NCI-H1436 treated with DMSO at 0.1 percent for 48 hours (cell line): ENCODE measurements at places on chromosomes 6 and 20.

DNA sequence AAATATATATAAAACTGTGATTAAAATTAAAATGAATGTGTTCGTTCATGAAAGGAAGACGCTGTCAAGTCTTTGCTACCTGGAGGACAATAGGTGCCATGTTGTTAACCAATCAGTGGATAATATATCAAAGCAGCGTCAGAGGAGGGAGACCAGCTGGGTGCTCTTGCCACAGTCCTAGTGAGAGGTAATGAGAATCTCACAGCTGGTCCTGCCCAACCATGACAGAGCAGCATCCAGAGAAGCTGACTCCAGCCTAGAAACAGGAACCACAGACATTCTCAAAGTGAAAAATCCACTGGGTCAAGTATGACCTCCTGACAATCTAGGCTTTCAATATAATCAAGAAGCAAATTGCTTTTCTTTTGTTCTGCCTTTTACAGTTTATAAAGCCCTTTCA lies 94.5 kb upstream of the LRFN2 start:
- DNase-seq, result no peak

DNA sequence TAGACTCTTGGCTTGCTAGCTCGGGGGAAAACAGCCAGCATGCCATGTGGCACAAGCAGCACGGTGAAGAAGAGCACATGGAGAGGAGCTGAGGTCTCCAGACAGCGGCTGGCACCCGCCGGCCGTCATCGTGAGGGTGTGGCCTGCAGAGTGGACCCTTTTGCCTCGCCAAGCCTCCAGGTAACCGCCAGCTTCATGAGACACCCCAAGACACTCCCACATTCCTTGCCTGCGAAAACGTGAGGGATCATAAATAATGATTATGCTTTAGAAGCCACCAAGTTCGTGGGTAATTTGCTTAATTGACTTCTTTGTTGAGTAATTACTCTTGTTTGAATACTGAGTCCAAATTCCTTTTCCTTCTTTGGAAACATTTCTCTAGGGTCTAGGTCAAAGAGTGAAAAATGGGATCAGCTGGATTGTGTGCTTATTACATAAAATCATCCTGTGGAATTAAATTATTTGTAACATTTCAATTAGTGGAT lies 23.2 kb downstream of the FAM50B start:
- no peak for DNase-seq

DNA sequence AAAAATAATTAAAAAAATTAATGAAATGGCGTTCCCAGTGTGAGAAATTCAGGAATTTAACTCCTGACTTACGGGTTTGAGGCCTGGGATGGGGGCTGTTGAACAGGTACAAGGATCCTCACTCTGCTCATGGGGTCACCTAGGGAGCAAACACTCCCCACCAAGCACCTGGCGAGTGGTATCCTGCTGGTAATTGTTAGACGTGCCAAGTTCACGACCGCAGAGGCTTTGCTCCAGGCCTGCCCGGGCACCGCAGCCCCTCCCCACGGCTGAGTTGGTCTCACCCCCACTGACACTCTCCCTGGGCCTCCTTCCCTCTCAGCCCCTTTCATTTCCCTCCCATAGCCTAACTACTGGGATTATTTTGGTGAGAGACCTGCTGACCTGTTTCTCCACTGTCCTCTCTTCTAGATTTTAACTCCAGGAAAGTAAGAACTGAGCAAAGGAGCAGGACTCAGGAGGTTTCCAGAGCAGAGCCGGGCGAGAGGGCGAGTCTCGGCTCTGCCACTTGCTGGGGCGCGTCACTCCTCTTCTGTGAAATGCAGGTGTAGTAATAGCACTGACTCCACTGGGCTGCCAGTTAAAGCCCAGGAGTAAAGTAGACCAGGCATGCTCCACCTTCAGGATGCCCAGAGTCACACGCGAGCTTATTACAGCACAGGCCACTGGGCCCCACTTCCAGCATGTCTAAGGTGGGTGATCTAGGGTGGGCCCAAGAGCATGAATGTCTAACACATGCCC lies 22.8 kb downstream of the BMP7 start:
- DNase-seq, result no peak

DNA sequence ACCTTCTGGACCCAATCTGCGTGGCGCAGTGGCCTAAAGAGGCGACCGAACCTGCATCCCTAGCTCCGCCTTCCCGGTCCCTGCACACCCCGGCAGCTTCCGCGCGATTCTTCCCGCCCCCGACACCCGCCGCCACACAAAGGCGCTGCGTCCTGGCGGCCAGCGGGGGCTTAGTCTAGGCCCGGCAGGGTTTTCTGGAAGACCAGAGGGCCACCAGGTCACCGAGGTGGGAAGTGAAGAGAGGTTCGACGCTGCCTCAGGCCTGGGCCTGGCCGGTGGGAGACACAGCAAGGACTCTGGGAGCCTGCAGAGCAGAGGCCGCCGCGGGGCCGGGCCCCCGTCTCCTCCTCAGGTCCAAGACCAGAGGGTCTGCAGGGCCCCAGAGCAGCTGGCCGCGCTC lies 154.9 kb downstream of the OR2B2 start:
- no peak for DNase-seq

DNA sequence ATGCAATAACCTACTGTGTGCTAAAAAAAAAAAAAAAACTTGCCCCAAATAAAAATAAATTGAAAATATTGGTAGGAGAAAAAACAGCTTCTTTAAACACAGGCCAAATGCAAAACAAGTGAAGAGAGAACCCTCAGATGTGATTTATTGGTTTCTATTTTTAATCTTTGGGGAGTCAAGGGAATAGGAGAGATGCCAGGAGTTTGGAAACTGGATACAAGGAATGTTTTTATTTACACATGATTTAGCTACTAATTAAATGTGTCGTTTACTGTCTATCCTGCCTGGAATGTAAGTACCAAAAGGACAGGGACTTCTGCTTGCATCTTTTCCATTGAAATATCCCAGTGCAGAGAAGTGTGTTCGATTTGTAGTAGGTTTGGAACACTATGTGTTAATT lies 810.7 kb downstream of the MAFB start:
- DNase-seq, result no peak

DNA sequence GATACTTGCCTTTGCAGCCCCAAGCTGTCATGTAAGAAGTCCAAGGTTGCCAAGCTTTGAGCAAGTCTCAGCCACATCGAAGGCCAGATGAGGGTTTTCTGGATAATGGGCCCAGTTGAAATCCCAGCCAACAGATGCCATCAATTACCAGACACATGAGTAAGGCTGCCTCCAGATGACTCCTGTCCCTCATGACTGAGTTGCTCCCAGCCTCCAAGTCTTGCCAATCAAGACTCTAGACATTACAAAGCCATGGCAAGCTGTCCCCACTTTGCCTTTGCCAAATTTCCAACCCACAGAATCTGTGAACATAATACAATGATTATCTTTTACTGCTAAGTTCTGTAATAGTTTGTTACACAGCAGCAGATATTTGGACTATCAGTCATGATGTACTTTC lies 76.8 kb upstream of the ARMC2 start:
- DNase-seq, result no peak

- no peak for DNase-seq
These were observed 65.5 kb upstream of the BTN3A2 start for GRCh38 chr6:26299286-26300042.

DNA sequence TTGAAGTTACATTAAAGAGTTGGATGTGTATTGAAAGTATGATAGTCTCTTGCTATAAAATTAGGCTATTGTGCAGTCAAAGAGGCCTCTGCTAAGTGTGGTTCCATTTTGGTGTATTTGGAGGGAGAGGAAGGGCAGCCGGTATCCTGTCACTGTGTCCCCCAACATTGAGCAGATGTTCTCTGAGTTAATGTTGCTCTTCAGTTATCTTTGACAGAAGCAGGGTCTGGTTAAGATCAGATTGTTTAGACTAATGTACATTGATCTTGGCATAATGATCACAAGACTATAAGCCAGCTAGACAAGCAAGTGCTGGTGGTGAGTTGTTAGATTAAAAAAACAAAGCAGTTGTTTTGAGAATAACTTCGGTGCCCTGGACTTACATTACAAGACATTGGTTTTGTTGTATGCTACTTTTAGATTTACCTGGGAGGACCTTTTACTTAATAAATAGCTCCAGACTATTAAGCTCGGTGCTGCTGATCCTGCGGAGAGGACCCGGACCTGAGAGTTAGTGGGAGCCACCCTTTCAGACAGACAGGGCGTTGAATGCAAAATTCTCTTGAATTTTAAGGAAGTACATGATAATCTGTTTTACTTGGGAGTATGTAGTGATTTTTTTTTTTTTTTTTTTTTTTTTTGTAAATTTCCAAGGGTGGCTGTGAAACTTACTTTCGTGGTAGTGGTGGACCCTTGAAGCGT lies 97.8 kb downstream of the JARID2 start:
- no peak for DNase-seq

- no peak for DNase-seq
These were observed 598 bp downstream of the OGFR start for GRCh38 chr20:62805155-62805710.

DNA sequence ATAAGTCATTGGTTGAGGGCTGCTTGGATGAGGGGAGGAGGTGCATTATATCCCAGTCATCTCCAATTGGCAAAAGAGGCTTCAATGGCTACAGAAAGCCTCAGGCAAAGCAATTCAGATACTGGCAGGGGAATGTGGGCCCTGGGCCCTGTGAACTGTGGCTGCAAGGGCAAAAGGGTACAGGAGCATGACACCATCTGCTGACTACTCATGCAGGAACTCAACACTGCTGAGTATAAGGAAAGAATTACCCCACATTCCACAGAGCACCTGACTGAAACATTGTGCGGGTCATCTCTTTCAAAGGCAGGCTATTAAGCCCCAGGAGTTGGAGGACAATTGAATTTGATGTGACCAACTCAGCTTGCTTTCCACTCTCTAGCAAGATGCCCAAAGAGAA lies 92.1 kb upstream of the SPTLC3 start:
- no peak for DNase-seq

- DNase-seq, result no peak
These were observed 70.8 kb upstream of the SLC35B3 start for GRCh38 chr6:8506126-8506525.

GRCh38 chr6:159602431-159603041 lies 90.5 kb downstream of the SOD2 start:
- DNase-seq, result no peak

- no peak for DNase-seq
These were observed 32.1 kb downstream of the RIPOR2 start for GRCh38 chr6:24903681-24904080.

GRCh38 chr6:90136837-90137568 lies 159.6 kb downstream of the BACH2 start:
- no peak for DNase-seq

DNA sequence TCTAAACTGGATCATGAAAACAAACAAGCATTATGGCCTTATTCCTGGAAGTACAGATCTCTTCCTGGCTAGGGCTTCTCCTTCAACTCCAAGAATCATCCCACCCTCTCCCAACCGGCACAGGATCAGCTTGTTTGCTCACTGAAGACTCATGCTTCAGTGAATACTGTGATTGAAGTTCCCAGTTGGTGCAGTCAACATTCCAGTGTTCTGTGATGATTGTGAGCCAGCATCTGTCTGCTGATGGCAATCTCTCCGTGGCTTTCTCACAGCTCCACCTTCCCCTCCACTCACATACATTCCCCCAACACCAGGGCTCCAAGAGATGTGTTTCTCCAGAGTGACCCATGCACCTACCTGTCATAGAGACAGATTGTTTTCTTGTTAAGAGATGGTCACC lies 421.3 kb upstream of the BTBD3 start:
- no peak for DNase-seq

- no peak for DNase-seq
These were observed 80.4 kb downstream of the RWDD2A start for GRCh38 chr6:83273596-83273995.

GRCh38 chr6:125114248-125114858 lies 39.2 kb upstream of the TPD52L1 start:
- peak; percentile 0 for DNase-seq

DNA sequence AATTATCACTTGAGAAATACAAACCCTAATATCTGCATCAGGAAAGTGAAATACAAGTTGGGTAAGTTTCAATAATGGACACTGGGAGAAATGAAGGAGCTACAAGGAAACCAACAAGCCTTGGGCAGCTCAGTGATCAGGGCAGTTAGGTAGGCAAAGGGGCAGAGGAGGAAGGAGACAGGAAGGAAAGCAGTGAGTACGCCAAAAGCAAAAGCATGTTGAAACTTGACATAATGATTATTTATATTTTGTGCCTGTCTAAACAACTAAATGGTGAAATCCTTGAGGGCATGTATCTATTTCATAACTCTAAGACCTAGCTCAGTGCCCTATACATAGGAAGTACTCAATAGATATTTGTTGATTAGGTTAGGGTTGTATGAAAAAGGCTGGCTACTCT lies 23.3 kb downstream of the PXT1 start:
- DNase-seq, result no peak

GRCh38 chr6:104710543-104711335 lies 149.0 kb downstream of the HACE1 start:
- no peak for DNase-seq

DNA sequence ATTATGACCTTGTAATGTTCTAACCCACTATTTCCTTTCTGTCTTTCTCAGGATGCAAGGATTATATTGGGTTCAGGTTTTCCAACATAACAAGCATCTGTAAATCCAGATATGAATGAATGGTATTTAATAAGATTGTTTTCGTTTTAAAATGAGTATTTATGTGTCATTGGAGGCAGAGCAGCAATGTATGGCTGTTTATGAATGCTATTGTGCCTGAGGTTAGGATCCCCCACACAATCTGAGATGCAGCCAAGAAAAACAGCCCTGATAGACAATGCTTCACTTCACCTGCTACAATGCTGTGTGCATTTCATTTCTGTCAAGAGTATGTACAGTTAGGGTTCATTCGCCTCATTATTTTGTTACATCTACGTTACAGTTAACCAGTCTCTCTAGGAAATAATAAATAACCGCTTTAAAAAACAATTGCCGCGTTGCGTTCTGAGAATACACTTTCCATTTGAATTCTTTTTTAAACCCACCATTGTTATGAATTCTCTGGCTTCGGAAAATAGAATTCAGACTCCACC lies 19.6 kb downstream of the TFAP2A start:
- DNase-seq, result no peak

GRCh38 chr6:7144872-7145584 lies 37.3 kb downstream of the RREB1 start:
- DNase-seq, result no peak

DNA sequence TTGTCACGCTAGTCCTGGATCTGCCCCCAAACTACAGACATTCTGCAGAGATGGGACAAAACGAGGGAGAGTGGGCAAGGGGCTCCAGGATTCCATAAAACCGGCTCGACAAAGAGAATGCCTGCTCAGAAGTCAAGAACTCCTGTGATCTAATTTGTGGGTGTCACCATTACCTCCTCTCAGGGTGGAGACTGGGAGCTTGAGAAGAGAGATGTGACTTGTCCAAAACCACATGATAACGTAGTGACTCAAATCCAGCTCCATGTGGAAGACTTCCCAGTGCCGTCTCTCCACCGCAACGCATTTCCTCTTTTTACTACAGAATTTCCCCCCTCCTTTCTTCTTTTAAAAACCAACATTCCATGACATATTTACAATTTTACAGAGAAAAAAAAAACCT lies 44.3 kb downstream of the TRERF1 start:
- no peak for DNase-seq

GRCh38 chr6:109879521-109879920 lies 98.6 kb upstream of the GPR6 start:
- DNase-seq, result no peak
